Thymus (tissue), 14 donors: ENCODE measurements at places on chromosomes 11 and 22. TPM values are rescaled to one million over a fixed set of nuclear protein-coding genes. Genes with fewer than 3 reads are reported as not detected.

CHID1 gene
- 35.7 TPM for polyA plus RNA-seq

VSIG10L2 gene
- polyA plus RNA-seq, result 0.84 TPM

CARD10 gene
- 4.2 TPM for polyA plus RNA-seq

KRTAP5-9 gene
- polyA plus RNA-seq, result 0.48 TPM

SCN4B gene
- polyA plus RNA-seq, result 1.3 TPM

ALKBH8 gene
- polyA plus RNA-seq, result 6.7 TPM

GSTT2B gene
- 12.8 TPM for polyA plus RNA-seq

CRYBB3 gene
- 1.2 TPM for polyA plus RNA-seq

CELSR1 gene
- 9.4 TPM for polyA plus RNA-seq
